ENCODE measurements at places on chromosomes 5 and 9. TPM values are rescaled to one million over a fixed set of nuclear protein-coding genes. Genes with fewer than 3 reads are reported as not detected.

Gene RASEF
- total RNA-seq = 14.5 TPM

Gene NTNG2
- total RNA-seq = 6.1 TPM

Gene PSD2
- not detected for total RNA-seq

- H3K27ac ChIP-seq = no peak overlapping the region
- no peaks in the 10 kb centered on the region for H3K36me3 ChIP-seq
- H3K4me3 ChIP-seq = no peak overlapping the region
- peaks cover 2% of the 10 kb centered on the region for H3K4me1 ChIP-seq
- DNase-seq = no peak
Measured at GRCh38 chr9:91885746-91886413, 64.1 kb downstream of the ROR2 start.

DNA sequence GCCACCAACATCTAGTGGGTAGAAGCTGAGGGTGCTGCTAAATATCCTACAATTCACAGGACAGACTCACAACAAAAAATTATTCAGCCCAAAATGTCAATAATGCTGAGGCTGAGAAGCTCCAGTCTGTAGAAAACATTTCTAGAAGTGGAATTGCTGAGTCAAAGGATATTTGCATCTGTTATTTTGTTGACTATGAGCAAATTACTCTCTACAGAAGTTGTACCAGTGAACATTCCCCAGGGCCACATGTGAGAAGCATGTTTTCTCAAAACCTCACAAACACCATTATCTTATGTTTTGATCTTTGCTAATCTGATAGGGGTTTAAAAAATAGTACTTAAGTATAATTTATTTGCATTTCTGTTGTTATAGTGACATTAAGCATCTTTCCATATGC is 15.4 kb downstream of the ITK start:
- H3K27ac ChIP-seq = no peak overlapping the region
- no peaks in the 10 kb centered on the region for H3K36me3 ChIP-seq
- no peak for DNase-seq
- H3K4me3 ChIP-seq = no peak overlapping the region
- no peaks in the 10 kb centered on the region for H3K4me1 ChIP-seq

DNA sequence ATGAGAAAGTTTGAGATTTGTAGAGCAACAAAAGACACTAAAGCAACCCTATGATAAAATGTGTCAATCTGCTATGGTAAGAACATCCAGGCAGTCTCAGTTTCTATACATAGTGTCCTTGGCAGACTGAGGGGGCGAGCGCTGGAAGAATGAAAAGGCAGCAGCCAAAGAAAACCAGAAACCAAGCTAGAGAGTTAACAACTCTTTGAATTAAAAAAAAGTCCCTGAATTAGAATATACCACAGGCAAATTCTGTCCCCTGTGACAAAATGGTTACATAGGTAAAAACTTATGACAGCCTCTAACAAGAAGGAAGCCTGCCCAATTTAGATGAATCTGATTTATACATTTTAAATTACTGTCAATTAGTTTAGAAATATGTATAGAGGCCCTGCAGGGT is 106.7 kb downstream of the OXCT1 start:
- H3K4me3 ChIP-seq = no peak overlapping the region
- H3K27ac ChIP-seq = no peak overlapping the region
- no peaks in the 10 kb centered on the region for H3K4me1 ChIP-seq

- H3K27me3 ChIP-seq = no peaks in the 10 kb centered on the region
- DNase-seq = no peak
- no peak overlapping the region for H3K4me3 ChIP-seq
- no peak overlapping the region for H3K27ac ChIP-seq
Measured at GRCh38 chr5:156137071-156137869, 189.7 kb upstream of the SGCD start.

Data from upper lobe of left lung (tissue), 6 donors.